Central memory CD8-positive, alpha-beta T cell (primary cell): ENCODE measurements at places on chromosomes 7 and 10.

DNA sequence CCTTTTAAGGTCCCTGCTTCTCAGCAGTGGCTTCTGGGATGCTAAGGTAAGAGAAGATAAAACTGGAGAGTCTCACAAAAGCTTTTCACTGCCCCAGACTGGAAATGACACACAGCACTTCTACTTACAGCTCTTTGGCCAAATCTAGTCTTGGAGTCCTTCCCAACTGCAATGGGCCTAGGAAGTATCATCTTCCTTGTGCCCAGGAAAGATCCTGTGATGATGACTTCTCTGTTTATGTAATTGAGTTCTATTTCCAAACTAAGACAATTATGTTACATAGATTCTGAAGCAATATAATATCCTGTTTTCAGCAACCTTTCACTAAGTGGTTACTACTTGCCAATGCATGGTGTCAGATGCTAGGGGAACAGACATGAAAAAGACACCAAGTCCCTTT is 234.1 kb downstream of the PTEN start:
- no peaks in the 10 kb centered on the region for H3K27me3 ChIP-seq
- no peak overlapping the region for H3K4me3 ChIP-seq
- H3K27ac ChIP-seq: no peak overlapping the region
- H3K36me3 ChIP-seq: no peaks in the 10 kb centered on the region
- no peak for DNase-seq

DNA sequence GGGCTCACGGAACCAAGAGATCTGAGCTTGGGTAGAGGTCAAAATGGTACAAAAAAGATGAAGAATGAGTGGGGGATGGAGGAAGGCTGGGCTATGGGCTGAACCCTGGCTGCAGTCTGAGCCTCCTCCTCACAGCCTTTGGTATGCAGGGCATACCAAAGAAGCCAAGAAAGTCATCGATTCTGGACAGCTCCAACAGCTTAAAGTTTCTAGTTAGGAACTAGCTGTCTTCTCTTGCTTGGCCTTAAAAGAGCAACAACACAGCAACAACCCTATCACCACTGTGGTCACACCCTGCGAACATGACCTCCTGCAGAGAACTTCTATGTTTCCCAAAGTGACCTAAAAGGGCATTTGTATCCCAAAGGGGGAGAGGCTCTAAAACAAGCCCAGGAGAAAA is 126.1 kb upstream of the EFCAB10 start:
- no peak overlapping the region for H3K27ac ChIP-seq
- peaks cover 4% of the 10 kb centered on the region for H3K36me3 ChIP-seq
- no peaks in the 10 kb centered on the region for H3K27me3 ChIP-seq
- DNase-seq: no peak
- no peak overlapping the region for H3K4me3 ChIP-seq
- H3K4me1 ChIP-seq: peaks cover 27% of the 10 kb centered on the region

DNA sequence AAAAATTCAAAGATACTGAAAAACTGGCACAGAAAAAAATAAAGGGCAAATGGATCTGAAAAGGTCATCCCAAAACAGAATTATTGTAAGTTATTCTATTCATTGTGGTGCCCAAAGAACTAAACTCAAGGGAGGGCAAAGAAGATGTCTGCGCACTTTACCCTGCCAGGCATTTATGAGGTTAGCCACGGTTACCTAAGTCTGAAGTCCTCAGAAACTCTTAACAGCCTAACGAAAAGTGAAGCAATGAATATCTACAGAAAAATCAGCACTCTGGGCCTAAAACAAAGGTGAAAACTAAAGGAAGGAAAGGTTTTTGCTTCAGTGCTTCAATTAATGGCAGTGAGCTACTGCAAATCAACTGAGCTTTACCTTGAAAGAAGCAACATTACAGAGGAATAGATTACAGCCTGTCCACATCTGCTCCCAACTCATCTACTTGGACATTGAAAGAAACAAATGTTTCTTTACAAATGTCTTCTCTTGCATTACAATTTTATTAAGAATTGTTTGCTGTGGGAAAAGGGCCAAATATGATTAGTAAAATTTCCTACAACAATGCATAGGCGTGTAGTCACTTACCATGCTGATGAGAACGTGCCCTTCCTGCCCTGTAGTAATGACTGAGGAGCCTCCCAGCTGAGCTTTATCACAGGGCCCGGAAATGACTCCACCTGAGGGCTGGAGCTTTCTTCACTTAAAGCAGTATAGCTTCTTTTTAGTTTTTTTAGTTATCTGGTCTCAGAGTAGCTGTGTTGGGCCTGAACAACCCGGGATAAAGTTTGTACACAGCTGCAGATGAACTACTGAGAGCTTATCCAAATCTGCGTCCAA is at the start of gene TUBAL3:
TUBAL3 (minus strand) TSS at position 621 of the 834 bp plus-strand sequence; CDS start at position 585, 36 bp downstream.
- no peak within 1 kb of the TSS for H3K27ac ChIP-seq
- H3K36me3 ChIP-seq: peaks cover 1% of the 10 kb centered on the region
- H3K27me3 ChIP-seq: peaks cover 29% of the 10 kb centered on the region

DNA sequence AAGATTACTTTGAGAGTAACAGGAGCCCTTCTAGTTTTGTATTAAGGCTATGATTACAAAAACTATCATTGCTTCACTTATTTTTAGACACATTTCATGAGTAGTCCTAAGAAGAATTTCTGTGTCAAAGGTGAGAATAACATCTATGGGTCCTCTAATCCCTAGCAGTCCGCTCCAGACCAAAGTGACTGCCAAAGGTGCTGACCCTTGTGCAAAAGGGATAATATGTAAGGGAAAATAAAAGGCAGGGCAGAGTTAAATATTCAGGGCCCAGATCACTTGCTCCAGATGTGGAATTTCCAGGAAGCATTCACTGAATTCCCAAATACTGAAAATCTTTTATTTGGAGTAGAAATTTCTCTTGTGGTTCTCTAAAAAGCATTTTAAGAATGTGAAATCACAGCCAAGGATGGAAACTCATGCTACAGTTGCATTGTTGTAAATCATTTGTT is 29.3 kb downstream of the RHOBTB1 start:
- H3K4me1 ChIP-seq: peaks cover 13% of the 10 kb centered on the region
- peaks cover 2% of the 10 kb centered on the region for H3K36me3 ChIP-seq
- no peak for DNase-seq
- H3K27me3 ChIP-seq: peaks cover 40% of the 10 kb centered on the region
- no peak overlapping the region for H3K27ac ChIP-seq

DNA sequence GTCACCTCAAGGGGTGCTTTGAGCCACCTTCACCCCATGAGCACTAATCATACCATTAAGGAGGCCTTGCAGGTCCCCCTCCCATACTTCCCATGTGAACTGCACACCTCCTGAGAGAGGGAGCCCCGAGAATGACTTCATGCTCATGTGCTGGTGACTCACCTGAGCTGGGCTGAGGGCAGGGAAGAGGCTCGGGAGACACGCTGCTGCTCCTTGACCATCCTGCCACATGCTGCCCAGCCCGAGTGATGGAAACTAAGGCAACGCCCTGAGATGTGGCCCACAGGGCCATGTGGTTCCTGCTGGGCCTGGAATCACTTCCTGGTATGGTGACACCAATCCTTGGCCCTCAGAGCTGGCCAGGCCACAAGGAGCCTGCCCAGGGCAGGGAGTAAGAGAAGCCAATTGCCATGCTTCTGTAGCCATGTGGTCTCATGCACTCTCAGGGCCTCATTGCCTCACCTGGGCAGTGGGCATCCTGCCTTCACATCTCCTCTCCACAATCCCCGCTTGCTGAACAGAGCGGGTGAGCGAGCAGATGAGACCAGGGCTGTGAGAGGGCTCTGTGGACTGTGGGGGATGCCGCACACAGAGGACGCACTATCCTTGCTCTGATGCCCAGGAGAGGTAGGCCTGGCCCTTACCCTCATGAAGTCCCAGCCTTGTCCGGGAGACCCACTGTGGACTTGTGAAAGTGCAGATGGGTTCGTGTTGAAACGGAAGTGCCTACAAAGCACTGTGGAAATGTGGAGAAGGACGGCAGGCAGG is 18.3 kb upstream of the PPIF start:
- DNase-seq: no peak
- no peak overlapping the region for H3K27ac ChIP-seq
- H3K4me1 ChIP-seq: peaks cover 8% of the 10 kb centered on the region
- H3K27me3 ChIP-seq: no peaks in the 10 kb centered on the region

DNA sequence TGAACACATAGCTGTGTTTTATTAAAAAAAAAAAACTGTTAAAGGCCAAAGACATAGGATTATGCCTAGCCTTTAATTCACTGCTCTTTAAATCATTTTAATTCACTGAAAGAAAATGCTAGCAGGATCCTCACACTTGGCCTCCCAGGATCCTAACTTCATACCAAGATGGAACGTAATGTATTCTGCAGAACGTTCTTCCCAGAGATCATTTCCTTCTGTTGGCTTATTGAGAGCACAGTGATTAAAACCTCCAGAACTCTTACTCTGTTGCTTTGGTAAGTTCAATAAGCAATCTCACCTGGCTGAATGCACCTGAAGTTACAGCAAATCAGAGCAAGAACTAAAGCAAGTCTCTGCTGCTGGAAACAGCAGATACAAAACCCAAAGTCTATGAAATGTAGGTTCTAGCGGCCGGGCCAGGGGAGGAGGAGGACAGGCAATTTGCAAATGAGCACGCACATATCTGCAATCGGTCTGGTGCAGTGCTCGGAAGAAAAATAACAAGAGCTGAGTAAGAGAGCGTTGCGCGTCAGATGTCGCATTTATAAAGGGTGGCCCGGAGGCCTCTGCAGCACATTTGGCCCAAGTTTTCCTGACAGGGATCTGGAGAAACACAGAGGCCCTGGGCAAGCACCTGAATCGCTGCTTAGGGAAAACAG is 193.9 kb downstream of the FAM107B start:
- peaks cover 66% of the 10 kb centered on the region for H3K4me1 ChIP-seq
- DNase-seq: no peak
- no peaks in the 10 kb centered on the region for H3K27me3 ChIP-seq
- H3K4me3 ChIP-seq: peak overlapping the region; percentile 35
- peak overlapping the region; percentile 99 for H3K27ac ChIP-seq
